ENCODE measurements at places on chromosomes 1 and 21.

- no peak for DNase-seq
Observed at GRCh38 chr1:19872190-19872589, 10.0 kb upstream of the OTUD3 start.

GRCh38 chr1:31694964-31695313, 8.9 kb downstream of the COL16A1 start:
- DNase-seq = no peak

DNA sequence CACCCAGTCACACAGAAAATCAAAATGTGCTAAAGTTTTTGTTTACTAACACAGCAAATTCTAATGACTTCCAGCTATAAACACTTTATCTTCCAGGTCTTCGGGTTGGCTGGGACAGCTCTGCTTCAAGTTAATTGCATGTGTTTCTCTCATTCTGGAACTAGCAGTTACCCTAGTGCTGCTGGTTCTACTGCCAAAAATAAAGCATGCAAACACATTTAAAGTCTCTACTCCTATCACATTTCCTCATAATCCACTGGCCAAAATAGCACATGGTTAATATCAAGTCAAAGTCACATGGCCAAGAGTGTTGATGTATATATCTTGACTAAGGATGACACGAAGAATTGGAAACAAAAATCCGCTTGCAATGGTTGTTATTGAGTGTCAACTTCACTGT, 973.1 kb upstream of the ADGRL2 start:
- DNase-seq = no peak

GRCh38 chr1:221575605-221576004, 166.3 kb downstream of the DUSP10 start:
- no peak for DNase-seq

DNA sequence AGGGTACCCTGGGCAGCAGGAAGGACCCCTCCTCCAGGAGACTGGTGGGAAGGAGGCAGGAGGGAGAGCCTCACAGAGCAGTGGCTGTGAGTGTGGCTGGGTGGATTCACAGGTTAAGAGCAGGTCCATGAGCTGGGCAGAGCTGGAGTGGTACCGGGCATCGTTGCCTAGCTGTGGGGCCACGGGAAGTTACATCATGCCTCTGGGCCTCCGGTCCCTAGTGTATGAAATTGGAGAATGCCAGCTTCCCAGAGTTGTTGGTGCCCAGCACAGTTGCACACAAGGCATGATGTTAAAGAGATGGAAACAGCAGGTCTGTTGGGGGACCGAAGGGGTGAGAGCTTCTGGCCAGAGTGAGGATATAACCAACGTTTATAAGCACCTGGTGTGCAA, 18.5 kb downstream of the FOXO6 start:
- DNase-seq = no peak

DNA sequence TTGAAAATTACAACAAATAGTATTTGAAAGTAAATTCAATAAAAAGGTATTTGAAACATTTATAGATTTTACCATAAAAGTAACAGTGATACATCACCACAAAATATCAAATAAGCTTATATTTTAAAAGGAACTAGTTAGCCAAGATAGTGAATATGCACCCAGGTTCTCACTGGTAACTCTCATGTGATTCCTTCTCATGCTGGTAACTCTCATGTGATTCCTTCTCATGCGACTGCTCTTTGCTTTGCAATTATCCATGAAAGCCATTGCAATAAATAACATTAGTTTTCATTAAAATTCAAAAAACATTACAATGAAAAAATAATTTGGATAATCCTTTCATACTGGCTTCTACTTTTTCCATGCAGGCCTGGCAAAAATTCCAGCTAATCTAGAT, 75.4 kb downstream of the AHCTF1 start:
- DNase-seq = no peak

DNA sequence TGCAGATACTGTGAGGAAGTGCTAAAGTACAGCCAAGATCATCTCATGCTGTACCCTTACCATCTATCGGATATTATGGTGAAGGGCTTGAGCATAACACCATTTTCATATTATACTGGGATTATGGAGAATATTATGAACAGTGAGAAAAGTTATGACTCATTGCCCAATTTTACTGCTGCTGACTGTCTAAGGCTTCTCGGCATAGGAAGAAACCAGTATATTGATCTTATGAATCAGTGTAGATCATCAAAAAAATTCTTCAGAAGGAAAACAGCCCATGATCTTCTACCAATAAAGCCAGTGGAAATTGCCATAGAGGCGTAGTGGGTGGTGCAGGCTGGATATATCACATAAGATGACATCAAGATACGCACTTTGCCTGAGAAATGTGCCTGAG, 47.7 kb downstream of the PPIAL4G start:
- no peak for DNase-seq

DNA sequence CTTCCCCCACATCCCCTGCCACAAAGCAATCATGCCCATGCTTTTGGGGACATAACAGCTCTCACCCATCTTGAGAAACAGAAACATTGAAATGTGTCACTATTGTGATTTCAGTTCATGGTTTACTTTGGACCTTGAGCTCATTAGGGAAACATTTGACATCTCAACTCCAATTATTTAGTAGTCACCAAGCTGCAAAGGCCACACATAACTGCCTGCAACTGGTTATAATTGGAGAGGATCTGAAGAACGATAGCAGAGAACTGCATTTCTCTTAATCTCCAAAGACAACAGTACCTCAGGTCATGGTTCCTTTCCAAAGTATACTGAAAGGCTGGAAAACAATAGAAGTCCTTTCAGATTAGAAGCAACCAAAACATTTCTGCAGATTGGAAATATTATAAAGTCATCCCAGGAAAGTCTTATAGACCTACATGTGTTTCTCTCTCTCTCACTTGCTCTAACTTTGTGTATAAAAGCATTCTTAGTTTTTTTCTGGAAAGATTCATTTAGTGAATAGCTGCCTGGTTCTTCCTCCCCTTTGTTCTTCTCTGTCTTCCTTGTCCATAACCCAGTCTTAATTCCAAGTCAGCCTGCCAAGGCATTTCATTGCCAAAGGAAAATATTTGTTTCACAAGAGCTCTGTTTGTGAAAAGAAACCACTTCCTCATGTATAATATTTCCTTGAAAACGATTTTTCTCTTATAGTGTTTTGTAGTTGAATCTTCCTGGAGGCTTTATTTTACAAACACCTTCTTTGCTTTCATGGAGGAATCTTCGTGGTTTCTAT, 426.8 kb downstream of the ADGRL2 start:
- no peak for DNase-seq

- no peak for DNase-seq
Observed at GRCh38 chr1:230713915-230714764, at the start of gene AGT. Gene AGT, minus strand, starts transcription at chr1:230714122. Its CDS starts 3,299 bp downstream, at chr1:230710823.

- DNase-seq = peak; percentile 71
Observed at GRCh38 chr1:41268154-41268770, 26.2 kb upstream of the SCMH1 start.

GRCh38 chr1:18178111-18178510, 70.5 kb downstream of the IGSF21 start:
- no peak for DNase-seq

GRCh38 chr1:29567257-29567656, 330.9 kb downstream of the PTPRU start:
- DNase-seq = no peak

- DNase-seq = no peak
Observed at GRCh38 chr1:207990876-207991582, 80.1 kb upstream of the CD34 start.

DNA sequence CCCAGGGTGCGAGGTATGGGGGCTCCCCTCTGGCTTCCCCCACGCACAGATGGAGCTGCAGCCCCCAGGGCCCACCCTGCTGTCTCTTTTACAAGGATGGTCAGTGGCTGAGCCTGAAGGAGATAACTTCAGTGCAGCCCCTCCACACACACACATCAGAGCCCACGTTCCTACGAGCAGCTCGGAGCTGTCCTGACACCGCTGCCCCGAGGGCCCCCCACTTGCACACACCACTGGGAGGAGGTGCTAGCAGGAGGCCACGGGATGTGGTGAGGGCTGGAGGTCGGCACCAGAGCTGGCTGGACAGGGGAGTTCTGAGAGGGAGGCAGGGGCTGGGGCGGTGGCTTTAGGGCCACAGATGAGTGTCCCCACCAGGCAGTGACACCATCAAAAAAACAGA, 53.9 kb downstream of the MORN1 start:
- no peak for DNase-seq

- DNase-seq = no peak
Observed at GRCh38 chr1:1966071-1966740, 37.4 kb downstream of the CFAP74 start.

GRCh38 chr1:177948336-177948972, 21.4 kb downstream of the SEC16B start:
- peak; percentile 20 for DNase-seq

DNA sequence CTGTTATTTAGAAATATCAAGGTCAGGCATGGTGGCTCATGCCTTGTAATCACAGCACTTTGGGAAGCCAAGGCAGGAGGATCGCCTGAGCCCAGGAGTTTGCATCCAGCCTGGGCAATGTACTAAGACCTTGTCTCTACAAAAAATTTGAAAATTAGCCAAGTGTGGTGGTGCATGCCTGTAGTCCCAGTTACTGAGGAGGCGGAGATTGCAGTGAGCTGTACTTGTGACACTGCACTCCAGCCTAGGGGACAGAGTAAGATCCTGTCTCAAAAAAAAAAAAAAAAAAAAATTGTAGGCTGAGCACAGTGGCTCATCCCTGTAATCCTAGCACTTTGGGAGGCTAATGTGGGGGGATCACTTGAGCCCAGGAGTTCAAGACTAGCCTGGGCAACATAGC, 45.3 kb downstream of the PIK3CD start:
- DNase-seq = no peak

GRCh38 chr1:33726274-33726804, 137.5 kb upstream of the HMGB4 start:
- no peak for DNase-seq

DNA sequence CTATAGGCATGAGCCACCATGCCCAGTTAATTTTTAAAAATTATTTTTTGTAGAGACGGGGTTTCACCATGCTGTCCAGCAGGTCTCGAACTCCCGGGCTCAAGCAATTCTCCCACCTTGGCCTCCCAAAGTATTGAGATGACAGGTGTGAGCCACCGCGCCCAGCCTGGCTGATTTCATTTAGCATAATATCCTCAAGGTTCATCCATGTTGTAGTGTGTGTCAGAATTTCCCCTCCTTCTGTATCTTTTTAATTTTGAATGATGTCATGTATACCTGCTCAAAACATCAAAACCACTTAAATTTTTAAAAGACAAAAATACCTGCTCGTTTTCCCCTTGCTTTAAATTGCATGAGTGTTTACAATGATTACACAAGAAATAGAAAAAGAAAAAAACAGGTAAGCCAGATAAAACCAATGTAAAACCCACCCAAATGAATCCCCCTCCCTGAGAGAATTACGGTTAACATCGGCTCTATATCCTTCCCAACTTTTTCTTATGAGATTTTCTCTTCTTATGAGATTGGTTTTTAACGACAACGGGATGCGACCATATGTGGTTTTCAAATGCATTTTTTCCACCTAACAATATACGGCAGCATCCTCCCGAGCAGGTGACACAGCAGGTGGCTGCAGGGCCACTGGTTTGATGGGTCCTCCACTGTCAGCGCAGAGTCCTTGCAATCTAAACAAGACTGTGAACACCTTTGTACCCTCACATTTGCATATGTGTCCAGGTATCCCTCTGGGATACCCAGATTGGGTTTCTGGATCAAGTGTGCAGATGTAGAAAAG, 22.1 kb downstream of the IFFO2 start:
- no peak for DNase-seq

GRCh38 chr1:97307151-97307550, 585.6 kb downstream of the PTBP2 start:
- DNase-seq = no peak
